Muscle of leg (tissue), 16 donors: ENCODE measurements at places on chromosomes 12 and 14. TPM values are rescaled to one million over a fixed set of nuclear protein-coding genes. Genes with fewer than 3 reads are reported as not detected.

DNA sequence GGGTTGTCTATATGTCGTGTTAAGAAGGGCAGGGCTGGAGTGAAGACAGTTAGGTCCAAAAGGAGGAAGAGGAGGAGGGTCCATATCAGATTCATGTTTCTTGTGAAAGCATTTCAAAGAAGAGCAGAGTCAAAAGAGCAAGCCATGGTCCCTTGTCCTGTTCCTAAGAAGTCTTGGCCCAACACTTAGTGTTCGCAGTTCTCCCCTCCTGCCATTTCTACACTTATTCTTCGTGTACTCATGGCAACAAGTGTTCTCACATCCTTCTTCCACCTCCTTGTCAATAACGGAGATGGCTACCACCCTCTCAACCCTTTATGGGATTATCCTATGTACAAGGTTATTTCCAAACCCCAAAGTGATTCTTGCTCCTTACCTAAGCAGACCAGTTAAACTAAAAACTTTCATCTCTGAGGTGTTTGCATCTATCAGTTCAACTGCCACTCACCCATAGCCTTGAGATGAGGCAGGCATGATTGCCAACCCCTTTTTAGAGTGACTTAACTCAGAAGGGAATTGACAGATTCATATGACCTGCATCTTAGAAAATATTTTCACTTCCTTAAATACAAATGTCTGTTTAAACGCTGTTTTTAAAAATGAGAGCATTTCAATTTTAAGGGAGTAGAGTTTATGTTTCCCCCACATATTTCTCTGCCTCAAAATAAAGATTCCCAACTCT lies 19.8 kb upstream of the RNASE2 start:
- no peak for DNase-seq

- DNase-seq = no peak
These were observed 190.2 kb downstream of the ANO4 start for GRCh38 chr12:100984796-100985195.

- no peak for DNase-seq
These were observed 397.8 kb upstream of the MIS18BP1 start for GRCh38 chr14:45650754-45651153.

DNA sequence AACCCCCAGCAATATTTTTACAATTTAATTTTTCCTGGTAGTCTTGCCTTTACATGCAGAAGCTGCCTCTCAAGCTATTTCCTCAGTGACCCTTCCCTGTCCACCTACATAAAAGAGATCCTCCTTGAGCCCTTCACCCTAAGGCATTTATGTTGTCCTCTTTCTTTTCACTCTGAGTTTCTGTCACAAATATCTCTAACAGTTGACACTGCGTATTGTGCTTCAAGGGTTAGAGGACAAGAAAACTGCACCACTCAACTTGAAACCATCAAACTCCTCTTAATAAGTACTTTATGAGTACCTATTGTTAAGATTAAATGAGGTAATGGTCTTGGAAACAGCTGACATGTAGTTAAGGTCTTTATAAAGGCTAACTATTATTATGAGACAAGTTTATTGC lies 557.7 kb downstream of the TRHDE start:
- DNase-seq = no peak

DNA sequence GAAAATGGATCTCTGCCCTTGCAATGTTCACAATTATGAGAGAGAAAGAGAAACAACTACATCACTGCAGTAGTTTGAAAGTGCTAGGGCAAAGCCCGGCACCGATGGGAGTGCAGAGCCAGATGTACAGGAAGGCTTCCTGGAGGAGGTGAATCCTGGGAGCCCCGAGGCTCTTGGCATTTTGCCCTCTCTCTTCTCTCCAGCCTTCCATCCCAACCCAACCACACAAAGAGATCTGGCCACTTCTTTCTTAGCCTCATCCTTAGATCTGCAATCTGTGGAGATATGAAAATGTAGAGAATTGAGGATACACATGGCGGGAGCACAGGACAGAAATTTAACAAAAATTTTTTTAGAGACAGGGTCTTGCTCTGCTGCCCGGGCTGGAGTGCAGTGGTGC lies 3.3 kb upstream of the PAPLN start:
- DNase-seq = no peak

- peak; percentile 46 for DNase-seq
These were observed 75.4 kb upstream of the KCNJ8 start for GRCh38 chr12:21849878-21850277.

- DNase-seq = no peak
These were observed 717.8 kb upstream of the SEL1L start for GRCh38 chr14:82251494-82251893.

GRCh38 chr12:24177889-24178288 lies 228.4 kb upstream of the SOX5 start:
- no peak for DNase-seq

- peak; percentile 74 for DNase-seq
These were observed 1.2 kb downstream of the ITGA5 start for GRCh38 chr12:54417712-54418440.

GRCh38 chr14:83558946-83559345 lies 1971.0 kb upstream of the FLRT2 start:
- DNase-seq = no peak

DNA sequence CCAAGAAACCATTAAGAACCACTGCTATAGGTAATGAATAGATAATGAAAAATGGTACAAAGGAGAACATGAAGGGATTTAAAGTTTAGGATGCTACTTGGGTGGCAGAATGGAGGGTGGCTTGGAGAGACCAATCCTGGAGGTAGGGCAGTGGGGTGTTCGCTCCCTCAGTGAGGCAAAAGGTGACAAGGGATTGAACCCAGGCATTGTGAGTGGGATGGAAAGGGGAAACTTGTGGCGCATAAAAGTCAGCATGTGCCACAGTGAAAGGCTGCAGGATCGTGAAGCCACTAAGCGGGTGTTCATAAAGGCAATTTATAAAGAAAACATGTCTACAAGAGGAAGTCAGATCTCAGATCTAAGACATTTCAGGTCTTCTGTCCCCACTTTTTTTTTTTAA lies 76.7 kb upstream of the SLC38A2 start:
- DNase-seq = no peak

DNA sequence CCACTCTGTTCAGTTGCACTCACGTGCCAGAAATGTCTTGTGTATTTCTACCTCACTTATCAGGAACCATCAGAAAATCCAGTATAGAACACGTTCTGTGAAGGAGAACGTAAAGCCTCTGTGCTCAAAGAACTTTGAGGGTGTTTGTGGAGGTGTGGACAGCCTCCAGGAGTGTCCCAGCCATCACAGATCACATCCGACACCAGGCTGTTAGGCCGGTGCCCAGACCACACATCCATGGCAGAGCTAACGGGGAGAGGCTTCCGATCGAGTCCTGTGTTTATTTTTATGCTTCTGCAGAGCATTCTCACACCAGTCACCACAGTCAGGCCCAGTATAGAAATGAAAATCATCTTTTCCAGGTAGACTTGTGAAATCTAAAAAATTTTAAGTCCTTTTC lies 53.6 kb downstream of the TPCN1 start:
- no peak for DNase-seq

DNA sequence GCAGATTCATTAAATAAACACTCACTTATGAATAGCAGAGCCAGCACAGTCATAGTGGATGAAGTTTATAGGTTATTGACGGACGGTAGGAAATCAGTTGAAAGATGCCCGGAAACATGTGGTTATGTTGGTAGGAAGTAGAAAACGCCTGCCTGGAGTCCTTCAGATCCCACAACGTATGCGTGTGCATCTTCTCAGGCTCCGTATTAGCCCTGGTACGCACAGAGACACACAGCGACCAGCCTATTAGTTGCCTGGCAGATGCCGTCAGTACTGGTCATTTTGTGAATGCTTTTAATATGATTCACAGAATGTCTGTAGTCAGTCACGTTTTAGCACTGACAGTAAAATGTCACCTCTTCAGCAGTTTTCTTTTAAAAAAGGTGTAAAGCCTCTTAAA lies 196.4 kb downstream of the RGS6 start:
- no peak for DNase-seq

GRCh38 chr14:21940887-21941856 lies 267.6 kb upstream of the OR4E1 start:
- DNase-seq = peak; percentile 3

DNA sequence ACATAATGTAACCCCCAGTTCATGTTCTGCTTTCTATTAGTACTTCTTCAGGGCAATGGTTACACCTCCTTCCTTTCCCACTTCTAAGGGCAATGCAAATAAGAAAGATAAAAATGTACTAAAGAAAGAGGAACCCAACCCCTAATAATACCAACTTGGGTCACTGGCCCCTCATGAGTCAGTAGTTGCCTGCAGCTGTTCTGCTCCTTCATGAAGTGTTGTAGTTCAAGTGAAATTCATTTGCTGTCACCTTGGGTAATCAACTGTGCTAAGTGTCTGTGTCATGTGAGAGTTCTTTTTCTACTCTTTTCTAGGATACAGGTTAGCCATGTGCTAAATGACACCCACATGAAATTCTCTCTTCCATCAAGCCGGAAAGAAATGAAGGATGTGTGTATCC lies 91.8 kb downstream of the PLXNC1 start:
- DNase-seq = peak; percentile 31

GRCh38 chr12:66905201-66905600 lies 226.3 kb upstream of the GRIP1 start:
- no peak for DNase-seq

GRCh38 chr14:47606566-47606965 lies 68.8 kb downstream of the MDGA2 start:
- DNase-seq = no peak

DNA sequence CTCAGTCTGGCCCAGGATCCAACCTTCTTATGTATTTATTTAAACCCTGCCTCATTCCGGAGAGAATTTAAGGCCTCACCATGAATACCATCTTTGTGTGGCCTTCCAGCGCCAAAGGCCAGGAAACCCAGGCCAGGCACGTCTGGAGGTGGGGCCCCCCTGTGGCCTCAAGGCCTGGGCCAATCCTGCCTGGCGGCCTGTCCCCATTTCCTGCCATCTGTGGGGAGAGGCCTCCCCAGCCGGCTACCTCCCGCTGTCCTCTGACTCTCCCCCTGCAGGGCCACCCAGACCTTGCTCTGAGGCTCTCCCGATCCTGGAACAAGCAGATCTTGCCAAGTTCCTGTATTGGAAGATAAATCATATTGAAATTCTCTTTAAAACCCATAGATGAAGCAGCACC lies 37.4 kb upstream of the MEG3 start:
- no peak for DNase-seq

DNA sequence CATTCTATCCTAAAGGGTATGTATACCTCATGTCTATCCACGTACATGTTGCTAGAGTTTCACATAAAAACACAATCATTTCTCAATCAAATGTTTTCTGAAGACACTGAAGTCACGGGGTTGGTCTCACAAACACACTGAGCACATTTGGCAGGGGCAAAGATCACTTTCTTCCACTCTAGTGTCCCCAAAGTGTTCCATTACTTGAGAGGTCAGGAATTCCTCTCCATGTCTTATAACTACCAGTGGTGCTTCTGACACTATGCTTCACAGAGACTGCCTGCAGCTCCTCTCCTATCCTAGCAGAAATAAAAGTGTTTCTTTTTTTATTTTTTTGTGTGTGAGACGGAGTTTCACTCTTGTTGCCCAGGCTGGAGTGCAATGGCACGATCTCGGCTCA lies 19.1 kb downstream of the ZFYVE1 start:
- no peak for DNase-seq

DNA sequence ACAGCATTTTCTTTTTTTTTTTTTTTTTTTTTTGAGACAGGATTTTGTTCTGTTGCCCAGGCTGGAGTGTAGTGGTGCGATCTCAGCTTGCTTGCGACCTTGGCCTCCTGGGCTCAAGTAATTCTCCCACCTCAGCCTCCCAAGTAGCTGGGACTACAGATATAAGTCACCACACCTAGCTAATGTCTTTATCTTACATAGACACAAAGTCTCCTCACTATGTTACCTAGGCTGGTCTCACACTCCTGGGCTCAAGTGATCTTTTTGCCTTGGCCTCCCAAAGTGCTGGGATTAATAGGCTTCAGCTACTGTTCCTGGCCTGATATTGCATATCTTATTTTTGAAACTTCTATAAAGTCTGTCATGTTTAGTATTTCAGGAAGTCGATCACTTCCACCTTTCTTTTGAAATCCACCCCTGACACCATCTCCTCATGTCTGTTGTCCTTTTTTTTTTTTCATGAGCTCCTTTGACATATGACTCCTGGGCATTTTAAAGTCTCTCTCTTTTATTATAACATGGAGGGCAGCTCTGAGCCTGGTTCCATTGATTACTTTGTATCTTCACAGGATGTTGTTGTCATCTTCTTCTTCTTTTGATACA lies 5.9 kb upstream of the A2ML1 start:
- DNase-seq = no peak

DNA sequence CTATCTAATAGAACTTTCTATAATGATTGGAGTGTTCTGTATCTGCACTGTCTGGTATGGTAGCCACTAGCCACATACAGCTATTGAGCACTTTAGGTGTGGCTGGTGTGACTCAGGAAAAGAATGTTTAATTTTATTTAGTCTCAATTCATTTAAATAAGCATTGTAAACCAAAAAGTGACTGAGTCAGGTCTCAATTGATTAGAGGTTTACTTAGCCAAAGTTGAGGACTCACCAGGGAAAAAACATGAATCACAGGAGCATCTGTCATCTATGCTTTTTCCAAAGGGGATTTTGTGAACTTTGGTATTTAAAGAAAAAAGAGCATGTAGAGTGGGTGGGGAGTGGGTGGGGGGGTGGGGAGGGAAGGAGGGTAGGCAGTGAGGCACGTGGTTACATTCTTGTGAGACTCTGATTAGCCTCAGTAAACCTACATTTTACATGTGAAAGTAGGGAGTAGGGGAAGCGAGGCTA lies 473.1 kb downstream of the ATP23 start:
- DNase-seq = no peak

- DNase-seq = no peak
These were observed 23.3 kb downstream of the RERGL start for GRCh38 chr12:18066666-18067065.

- DNase-seq = no peak
These were observed 23.2 kb downstream of the AMDHD1 start for GRCh38 chr12:95966287-95966870.

- no peak for DNase-seq
These were observed 55.1 kb downstream of the PAWR start for GRCh38 chr12:79635676-79636075.

RNF212B gene
- polyA plus RNA-seq = not detected

SLC17A8 gene
- polyA plus RNA-seq = 0.37 TPM

LAG3 gene
- polyA plus RNA-seq = 0.64 TPM

TROAP gene
- 10.8 TPM for polyA plus RNA-seq

ANG gene
- polyA plus RNA-seq = 2.3 TPM

PLCZ1 gene
- not detected for polyA plus RNA-seq

TIGAR gene
- 8.1 TPM for polyA plus RNA-seq

KRT79 gene
- polyA plus RNA-seq = not detected

SMIM41 gene
- 0.72 TPM for polyA plus RNA-seq

OR4Q3 gene
- not detected for polyA plus RNA-seq

VPS37B gene
- polyA plus RNA-seq = 26.4 TPM

PTPN6 gene
- polyA plus RNA-seq = 6.6 TPM

ETFBKMT gene
- 2.2 TPM for polyA plus RNA-seq

ANO4 gene
- 0.71 TPM for polyA plus RNA-seq

SLC39A5 gene
- polyA plus RNA-seq = 0.32 TPM

PHETA1 gene
- 9.7 TPM for polyA plus RNA-seq
